Renal pelvis (tissue), 12 donors: ENCODE measurements at places on chromosomes 12 and 14. TPM values are rescaled to one million over a fixed set of nuclear protein-coding genes. Genes with fewer than 3 reads are reported as not detected.

SLC39A2 gene
- polyA plus RNA-seq = 2.2 TPM

DCAF4 gene
- polyA plus RNA-seq = 20.8 TPM

PPP1R1A gene
- 54.6 TPM for polyA plus RNA-seq

CYP27B1 gene
- polyA plus RNA-seq = 0.80 TPM

CCDC198 gene
- 186 TPM for polyA plus RNA-seq

TRIP11 gene
- 42.4 TPM for polyA plus RNA-seq

SDS gene
- 0.53 TPM for polyA plus RNA-seq

AP5M1 gene
- 55.3 TPM for polyA plus RNA-seq

FAM234B gene
- polyA plus RNA-seq = 13.8 TPM

SLCO1B1 gene
- not detected for polyA plus RNA-seq

PRB2 gene
- polyA plus RNA-seq = not detected

LHX5 gene
- not detected for polyA plus RNA-seq

NINJ2 gene
- polyA plus RNA-seq = 1.5 TPM

B4GALNT3 gene
- 21.6 TPM for polyA plus RNA-seq

KRT6C gene
- polyA plus RNA-seq = not detected

AKAP6 gene
- 2.2 TPM for polyA plus RNA-seq
